COLO829 (cell line): ENCODE measurements at places on chromosomes 4 and X.

DNA sequence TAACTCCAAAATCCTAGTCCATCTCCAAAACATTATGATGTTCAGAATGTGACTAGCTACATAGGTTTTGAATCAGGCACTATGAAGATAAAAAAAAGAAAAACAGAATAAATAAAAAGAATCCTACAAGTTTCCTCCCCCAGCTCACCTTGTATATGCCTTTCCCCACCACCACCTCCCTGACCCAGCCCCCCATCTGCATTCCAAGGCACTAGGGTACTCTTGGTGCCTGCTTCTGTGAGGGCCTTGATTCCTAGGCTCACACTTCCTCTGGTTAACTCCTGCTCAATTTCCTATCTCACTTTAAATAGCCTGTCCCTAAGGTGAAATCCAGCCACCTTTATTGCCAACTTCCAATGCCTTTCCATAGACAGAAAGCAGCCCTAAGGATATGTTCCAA lies 178.7 kb upstream of the ATOH1 start:
- DNase-seq = no peak

- DNase-seq = no peak
Observed at GRCh38 chr4:6689506-6689960, 4.1 kb upstream of the S100P start.

DNA sequence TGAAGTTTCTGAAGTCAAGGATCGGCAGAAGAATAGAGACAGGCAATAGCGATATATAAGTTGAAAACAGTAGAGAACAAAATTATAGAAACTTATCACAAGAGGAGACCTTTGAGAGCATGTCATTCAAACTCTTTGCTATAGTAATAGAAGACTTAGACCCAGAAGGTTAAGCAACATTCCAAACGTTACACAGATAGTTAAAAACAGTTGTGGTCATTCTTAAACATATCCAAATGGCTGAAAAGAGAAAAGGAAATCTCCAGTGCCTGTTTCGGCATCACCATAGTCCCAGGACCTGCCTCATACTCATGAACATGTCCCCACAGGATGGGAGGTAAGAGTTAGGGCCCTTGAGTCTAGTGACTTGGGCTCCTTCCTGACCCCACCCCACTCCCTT lies 258.1 kb upstream of the NOCT start:
- no peak for DNase-seq

DNA sequence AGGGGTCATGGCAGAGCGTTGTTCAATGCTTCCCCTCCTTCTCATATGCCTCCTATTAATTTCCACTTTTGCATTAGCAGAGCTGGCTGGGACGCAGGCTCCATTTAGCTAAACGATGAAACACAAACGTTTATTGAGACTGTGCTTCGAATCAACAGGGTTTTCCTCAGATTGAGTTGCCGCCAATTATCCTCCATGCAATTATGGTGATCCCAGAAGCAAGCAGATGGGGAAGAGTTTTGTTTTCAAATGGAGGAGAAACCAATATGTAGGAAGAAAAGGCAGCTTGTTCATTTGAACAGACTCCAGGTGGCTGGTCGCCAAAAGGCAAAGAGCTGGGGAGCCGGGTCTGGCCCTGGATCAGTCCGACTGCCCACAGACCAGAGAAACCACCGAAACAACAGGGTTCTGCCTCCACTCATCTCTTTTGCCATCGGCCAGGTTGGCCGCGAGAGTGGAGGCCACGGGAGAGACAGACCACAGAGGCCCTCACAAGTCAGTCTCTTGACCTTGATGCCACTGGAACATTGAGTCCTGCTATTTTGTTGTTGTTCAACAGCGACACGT lies 184.8 kb downstream of the GBA3 start:
- no peak for DNase-seq

GRCh38 chr4:46270986-46271596 lies 118.8 kb downstream of the GABRA2 start:
- peak; percentile 4 for DNase-seq

- no peak for DNase-seq
Observed at GRCh38 chr4:8308144-8308543, 38.6 kb downstream of the HTRA3 start.

GRCh38 chrX:141839856-141840255 lies 1.7 kb downstream of the MAGEC3 start:
- DNase-seq = no peak

GRCh38 chr4:124869961-124870495 lies 157.5 kb upstream of the ANKRD50 start:
- DNase-seq = no peak

GRCh38 chrX:16185725-16186136 lies 18.4 kb downstream of the MAGEB17 start:
- DNase-seq = peak; percentile 76

DNA sequence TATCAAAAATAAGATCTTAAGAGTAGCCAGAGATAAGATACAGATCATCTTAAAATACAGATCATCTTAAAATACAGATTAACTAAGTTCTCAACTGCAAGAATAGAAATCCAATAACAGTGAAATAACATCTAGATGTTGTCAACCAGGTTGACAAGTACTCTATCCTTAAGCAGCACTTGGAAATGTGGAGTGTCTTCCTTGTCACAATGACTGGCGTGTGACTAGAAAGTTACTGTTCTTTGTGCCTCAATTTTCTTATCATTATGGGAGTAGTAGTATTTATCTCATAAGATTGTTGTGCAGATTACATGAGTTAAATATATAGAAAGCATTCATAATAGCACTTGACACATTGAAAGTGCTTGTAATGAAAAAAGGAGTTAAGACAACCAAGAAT lies 25.8 kb upstream of the HPGDS start:
- no peak for DNase-seq

- DNase-seq = no peak
Observed at GRCh38 chr4:4981827-4982226, 37.4 kb downstream of the CYTL1 start.

DNA sequence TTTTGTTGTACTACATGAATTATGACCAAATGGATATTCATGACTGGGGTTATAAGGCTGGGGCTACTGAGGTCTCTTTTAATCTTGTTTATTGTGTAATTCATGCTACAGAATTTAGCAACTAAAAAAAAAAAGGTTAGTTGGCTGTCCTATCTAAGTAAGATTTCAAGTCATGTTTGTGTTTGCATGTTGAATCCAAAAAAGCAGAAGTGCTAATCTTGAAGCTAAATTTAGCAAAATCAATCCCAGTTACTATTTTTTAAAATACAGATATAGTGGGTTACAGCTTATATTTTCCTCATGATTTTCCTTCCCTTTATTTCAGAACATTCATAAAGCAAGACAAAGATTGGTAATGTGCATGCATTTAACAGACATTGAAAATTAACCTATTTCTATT lies 19.4 kb downstream of the MTMR1 start:
- DNase-seq = no peak

DNA sequence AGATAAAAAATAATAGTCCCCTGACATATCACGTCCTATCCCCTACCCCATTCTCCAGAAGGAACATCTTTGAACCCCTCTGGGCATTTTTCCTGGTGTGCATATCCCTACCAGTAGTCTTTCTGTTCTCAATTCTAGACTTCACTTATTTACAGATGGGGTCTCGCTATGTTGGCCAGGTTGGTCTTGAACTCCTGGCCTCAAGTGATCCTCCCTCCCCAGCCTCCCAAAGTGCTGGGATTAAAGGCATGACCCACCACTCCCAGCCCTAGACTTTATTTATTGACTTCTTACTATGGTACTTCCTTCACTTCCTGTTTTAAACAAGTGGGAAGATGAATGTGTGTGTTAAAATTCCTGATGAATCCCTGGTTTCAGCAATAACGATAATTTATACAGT lies 612 bp upstream of the RRAGB start:
- no peak for DNase-seq

GRCh38 chr4:150366487-150366999 lies 215.4 kb upstream of the MAB21L2 start:
- peak; percentile 55 for DNase-seq

DNA sequence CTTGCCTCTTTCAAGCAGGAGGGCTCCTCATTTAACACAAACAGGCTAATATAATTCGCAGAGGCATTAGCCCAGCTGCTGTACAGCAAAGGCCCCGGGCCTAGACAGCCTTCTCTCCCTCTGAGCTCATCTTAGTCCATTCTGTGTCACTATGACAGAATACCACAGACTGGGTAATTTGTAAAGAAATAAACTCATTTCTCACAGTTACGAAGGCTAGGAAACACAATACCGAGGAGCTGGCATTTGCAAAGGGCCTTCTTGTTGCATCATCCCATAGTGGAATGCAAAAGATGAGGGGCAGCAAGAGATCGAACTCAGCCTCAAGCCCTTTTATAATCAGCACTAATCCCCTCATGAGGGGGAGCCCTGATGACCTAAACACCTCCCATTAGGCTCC lies 48.5 kb downstream of the TSPAN5 start:
- no peak for DNase-seq

DNA sequence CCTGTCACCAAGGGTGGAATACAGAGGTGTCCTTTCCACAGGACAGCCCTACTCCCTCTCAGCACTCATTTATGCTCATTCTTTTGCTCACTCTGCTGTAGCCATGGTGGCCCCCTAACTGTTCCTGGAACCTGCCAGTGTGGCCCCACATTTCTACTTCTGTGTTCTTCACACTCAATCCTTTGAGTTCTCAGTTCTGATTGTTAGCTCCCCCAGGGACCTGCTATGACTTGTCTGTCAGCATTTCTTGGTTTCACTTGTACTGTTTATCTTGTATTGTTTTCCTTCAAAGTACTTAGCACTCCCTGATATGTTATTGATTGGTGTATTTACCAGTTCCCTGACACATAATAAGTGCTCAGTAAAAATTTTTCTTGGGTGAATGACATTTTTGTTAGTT lies 14.9 kb downstream of the VBP1 start:
- no peak for DNase-seq

- DNase-seq = peak; percentile 40
Observed at GRCh38 chr4:83599183-83599582, 63.3 kb downstream of the GPAT3 start.

DNA sequence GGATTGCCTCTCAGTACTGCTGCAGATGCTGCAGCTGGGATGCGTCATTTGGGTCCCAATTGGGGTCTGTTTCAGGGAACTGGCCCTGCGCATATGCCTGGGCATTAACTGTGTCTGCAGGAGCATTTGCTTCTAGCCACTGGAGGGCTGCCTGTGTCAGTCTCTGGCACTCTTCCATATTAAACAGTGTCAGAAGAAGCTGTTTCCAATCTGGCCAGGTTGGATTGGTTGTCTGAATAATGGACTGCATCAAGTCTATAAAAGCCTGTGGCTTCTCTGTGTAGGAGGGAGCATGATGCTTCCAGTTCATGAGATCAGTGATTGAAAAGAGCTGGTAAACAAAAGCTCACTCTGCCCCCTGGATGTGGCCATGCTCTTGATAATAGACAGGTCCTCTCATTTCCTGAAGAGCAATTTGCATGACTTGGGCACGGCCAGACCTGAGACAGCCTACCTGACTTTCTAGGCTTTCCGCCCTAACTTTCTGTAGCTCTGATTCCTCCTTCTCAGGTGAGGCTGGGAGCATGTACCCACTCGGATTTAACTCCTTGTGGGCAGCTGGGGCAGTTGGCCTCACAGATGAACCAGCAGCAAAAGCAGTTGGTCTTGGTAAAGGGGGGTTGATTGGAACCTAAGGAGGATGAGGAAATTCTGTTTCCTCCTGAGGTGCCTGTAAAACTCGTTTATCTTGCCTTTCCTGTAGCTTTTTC lies 29.2 kb downstream of the SULT1E1 start:
- DNase-seq = peak; percentile 11

DNA sequence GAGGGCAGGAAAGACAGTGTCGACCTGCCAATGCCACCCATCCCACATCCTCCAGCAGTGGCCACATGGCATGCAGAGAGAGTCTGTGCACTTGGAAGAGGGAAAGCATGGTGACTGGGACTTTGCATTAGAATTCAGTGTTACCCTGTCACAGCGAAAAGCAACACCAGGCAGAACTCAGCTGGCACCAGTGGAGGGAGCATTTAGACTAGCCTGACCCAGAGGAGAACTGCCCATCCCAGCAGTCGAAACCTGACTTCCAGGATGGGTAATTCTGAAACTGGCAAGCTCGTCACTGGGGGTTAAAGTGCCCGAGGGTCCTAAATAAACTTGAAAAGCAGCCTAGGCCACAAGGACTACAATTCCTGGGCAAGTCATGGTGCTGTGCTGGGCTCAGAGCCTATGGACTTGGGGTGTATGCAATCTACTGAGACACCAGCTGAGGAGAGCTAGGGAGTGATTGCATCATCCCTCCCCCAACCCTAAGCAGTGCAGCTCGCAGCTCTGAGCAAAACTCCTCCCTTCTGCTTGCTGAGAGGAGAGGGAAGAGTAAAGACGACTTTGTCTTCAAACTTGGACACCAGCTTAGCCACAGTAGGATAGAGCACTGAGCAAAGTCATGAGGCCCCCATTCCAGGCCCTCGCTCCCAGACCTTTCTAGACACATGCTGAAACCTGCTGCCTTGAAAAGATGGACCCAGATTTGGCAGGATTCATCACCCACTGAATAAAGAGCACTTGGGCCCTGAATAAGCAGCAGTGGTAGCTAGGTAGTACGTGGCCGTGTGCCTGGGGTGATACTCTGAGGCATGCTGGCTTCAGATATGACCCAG lies 68.8 kb downstream of the DDX60L start:
- DNase-seq = no peak

- DNase-seq = no peak
Observed at GRCh38 chr4:8617486-8618040, 25.0 kb downstream of the CPZ start.

DNA sequence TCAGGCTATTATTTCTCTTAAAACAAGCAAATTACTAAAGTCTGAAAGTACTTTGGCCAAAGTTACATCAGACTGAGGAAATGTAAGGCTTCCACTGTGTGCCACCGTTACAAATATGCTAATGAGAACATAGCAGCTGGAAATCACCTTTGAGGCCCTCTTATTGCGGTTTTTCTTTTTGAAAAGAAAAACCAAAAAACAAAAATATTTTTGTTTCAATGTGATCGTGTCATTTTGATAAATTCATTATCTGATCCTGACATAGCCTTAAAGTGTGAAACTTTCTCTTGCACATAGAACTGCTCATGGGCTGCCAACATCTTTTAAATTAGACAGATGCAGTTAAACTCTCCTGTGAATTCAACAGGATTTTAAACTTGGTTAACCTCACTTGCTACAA lies 2.8 kb upstream of the TIFA start:
- no peak for DNase-seq

DNA sequence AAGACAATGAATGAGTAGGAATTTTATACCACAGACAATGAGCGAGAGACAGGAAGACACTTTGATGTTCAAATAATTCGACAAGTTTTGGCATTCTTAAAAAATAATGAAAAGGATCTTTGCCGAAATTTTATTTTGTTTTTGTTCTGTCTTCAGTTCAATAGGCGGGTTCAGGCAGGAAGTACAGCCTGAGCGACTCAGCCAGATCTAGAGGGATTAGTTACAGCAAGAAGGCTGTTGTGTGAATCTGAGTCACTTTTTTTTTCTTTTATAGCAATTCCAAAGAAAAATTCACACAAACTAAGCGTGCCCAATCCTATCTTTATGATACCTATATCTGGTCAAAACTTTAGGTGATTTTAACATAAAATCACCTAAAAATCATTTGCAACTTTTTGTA lies 505.4 kb upstream of the FAM241A start:
- DNase-seq = peak; percentile 41

DNA sequence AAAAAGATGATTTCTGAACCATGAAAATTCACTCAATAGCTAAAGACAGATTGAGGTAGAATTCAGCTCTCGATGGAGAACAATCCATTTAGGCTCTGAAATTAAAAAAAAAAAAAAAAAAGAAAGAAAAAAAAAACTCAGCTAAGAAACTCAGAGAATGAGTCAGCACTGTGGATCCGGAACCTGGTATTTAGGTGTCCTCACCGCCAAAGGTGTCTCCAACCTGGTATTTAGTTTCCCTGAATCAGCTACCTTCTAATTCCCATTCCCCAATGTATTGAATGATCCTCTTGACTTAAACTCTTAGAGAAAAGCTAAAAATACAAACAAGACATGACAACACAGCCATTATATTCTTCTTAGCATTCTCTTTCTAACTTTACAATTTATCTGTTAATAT lies 150.3 kb upstream of the RASGEF1B start:
- DNase-seq = no peak
